ENCODE measurements at places on chromosomes 5 and 9.

- peak; percentile 88 for DNase-seq
These were observed 77.7 kb downstream of the FOXD1 start for GRCh38 chr5:73370640-73371583.

GRCh38 chr9:136060671-136061371, 34.3 kb downstream of the NACC2 start:
- DNase-seq, result no peak

- no peak for DNase-seq
These were observed 46.9 kb upstream of the SYNPO start for GRCh38 chr5:150593593-150593992.

GRCh38 chr5:153347611-153348010, 142.9 kb upstream of the GRIA1 start:
- DNase-seq, result no peak

DNA sequence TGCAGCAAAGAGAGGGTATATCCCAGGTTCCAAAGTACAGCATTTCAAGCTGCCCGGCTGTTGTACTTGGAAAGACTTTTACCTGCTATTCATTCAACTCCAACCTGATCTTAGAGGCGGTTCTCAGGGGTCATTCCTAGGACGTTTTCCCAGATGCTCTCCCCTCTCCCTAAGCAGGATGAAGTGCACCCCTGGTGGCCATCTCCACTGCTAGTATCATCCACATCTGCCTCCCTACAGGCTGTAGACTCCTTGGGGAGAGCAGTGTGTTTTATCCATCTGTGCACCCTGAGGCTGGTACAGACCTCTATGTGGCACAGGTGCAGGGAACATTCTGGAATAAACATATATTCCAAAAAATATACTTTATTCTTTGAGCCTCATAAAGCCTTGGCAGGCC, 56.8 kb downstream of the PTPN3 start:
- no peak for DNase-seq

DNA sequence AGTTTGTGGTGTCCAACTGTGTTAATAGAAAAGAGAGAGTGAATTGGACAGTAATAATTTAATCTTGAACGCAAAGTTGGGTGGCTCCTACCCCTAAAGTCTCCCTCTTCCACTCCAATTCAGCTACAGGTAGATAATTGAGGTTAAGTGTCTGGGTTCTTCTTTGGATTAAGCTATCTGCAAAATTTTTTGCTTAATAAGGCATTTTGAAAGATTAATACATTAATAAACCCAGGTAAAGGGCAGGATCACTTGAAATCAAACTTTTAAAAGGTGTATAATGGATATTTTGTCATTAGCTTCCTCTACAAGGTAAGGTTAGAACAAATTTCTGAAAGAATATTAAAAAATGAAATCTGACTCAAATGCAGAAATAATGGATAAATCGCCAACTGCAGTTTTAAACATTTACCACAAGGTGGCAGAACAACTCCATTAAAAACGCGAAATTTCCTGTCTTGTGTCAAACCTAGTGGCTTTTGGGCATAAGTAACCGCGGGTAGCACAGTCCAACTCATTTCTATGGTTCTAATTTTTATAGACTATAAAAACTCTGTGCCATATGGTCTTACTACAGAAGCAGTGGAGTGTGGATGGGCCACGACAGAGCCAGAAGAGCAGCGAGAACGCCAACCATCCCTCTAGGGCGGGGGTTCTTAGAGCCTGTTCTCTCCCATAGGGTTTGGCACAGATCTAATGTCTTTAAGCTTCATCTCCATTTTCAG, 276.5 kb downstream of the ARHGEF28 start:
- peak; percentile 28 for DNase-seq

DNA sequence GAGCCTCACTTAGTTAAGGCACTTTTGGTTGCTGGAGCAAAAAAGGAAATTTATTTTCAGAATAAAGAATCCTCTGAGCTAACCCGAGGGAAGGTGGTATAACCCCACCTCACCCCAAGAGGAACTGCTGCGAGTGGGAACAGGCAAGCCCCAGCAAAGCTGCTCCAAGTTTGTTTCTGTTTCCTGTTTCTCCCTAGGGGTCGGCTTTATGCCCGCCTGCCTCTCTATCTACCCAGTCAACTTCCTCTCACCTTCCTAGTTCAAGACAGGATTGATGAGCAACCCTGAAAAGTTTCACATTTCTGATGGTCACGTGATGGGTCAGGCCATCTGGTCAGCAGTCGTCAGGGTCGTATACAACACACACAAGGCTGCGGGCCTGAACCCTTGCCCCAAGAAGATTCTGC, 31.1 kb downstream of the TRIO start:
- DNase-seq, result no peak

GRCh38 chr9:93669958-93670207, 93.5 kb downstream of the PHF2 start:
- no peak for DNase-seq

GRCh38 chr5:173240091-173241050, 5.4 kb upstream of the NKX2-5 start:
- DNase-seq, result no peak

- DNase-seq, result no peak
These were observed 54.1 kb downstream of the PSMB7 start for GRCh38 chr9:124361128-124361527.

GRCh38 chr9:6584881-6585597, 60.5 kb downstream of the GLDC start:
- DNase-seq, result no peak

DNA sequence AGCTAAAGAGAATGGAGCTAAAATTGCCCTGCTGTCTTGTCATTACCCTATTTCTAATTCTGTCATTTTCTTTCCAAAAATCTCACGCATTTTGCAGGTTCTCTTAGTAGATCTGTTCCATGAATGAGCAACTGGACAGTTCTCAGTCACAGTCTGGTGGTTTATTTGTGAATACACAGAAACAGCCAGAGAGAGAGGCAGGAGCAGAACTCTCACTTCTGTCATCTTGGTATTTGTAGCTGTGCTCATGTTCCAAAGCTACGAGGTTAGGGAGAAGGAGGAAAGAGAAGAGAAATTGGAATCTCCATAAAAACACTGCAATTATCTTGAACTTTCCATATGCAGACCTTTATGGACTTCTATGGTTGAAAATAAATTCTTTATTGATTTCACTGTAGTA, 118.0 kb upstream of the OR13F1 start:
- no peak for DNase-seq

- no peak for DNase-seq
These were observed 24.0 kb upstream of the C5orf63 start for GRCh38 chr5:127097278-127097677.

- DNase-seq, result peak; percentile 99
These were observed 38.8 kb upstream of the COL5A1 start for GRCh38 chr9:134602547-134603362.

- DNase-seq, result no peak
These were observed 186.7 kb upstream of the NR4A3 start for GRCh38 chr9:99635032-99635431.

- no peak for DNase-seq
These were observed 340.3 kb upstream of the CD180 start for GRCh38 chr5:67536866-67537265.

DNA sequence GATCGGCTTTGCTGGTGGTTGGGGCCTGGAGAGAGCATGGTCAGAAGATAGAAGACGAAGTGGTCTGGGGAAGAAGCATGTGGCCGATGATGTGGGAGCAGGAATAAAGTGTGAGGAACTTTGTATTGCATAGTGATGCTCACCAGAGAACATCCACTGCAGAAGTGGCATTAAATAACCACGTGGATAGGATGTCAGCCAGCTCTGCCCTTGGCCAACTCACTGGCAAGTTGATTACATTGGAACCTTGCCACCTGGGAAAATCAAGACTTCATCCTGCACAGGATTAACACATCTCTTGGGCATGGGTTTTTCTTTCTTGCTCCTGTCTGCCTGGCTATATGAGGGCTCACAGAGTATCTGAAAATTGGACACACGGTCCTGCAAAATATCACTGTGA, 217.4 kb downstream of the DMRT2 start:
- no peak for DNase-seq

GRCh38 chr5:79588696-79589095, 23.5 kb upstream of the TENT2 start:
- no peak for DNase-seq

DNA sequence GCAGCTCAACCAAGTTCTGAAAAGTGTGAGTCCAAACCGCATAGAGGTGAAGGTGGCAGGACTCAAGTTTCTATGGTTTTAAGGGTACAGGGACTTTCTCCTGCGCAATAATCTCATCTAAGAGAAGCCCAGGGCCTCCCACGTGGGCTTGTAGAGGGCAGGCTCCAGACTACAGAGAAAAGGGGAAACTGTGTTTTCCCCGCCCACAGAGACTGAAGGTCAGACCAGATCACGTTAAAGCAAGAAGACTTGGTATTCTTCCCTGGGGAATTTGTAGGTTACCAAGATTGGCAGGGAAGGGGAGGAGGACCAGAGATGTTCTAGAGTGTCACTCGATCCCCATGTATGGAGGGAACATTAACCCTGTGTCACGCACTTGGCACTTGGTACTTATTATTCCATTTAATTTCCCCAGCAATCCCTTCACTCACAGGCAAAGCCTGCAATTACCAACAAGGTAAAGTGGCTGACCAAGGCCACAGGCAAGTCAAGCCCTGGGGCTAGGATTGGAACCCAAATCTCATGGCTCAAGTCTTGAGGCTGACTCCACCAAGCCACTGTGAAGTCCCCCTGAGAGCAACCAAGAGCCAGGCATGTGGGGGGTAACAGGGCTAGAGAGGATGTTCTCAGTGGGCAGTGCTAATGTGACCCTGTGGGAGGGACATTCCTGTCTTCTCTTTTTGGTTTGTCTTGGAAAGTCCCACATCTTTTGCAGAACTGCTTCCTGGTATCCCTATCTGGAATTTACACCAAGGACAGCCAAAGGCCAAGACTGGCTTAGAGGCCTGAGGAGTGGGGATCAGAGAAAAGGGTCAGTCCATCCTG, 18.3 kb upstream of the NEK6 start:
- DNase-seq, result no peak

GRCh38 chr5:63500242-63500641, 462.0 kb downstream of the HTR1A start:
- DNase-seq, result no peak

- no peak for DNase-seq
These were observed 10.8 kb downstream of the KCNV2 start for GRCh38 chr9:2727966-2728613.

DNA sequence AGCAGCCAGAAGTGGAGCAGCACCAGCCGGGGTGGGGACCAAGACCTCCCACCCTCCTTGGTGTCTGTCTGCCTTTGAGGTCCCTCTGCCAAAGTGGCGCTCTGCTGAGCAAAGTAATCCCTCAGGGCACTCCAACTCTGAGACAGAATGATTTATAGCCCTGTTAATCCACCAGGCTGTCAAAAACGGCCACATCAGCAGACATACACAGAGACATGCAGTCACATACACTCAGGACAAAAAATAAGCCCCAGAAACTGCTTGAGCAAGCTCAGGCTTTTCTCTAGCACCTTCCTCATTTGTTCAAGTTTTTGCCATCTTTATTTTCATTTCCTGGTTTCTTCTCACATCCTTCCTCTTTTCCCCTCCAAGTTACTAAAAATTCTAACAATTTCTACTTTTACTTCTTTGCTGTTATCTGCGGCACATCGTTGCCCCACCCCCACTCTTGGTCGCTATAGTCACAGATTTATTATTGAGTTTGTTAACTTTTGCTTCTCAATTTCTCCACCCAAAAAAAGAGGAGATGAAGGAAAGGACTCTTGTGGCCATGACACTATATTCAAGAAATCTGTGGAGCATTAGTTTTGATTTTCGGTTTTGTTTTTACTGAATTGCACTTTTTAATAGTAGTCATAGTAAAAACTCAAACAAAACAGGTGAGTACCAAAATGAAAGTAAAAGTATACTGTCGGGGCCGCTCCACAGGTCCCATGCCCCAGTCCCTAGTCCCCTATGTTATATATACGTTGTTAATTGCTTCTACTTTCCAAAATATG, 17.4 kb upstream of the ADRB2 start:
- DNase-seq, result no peak

DNA sequence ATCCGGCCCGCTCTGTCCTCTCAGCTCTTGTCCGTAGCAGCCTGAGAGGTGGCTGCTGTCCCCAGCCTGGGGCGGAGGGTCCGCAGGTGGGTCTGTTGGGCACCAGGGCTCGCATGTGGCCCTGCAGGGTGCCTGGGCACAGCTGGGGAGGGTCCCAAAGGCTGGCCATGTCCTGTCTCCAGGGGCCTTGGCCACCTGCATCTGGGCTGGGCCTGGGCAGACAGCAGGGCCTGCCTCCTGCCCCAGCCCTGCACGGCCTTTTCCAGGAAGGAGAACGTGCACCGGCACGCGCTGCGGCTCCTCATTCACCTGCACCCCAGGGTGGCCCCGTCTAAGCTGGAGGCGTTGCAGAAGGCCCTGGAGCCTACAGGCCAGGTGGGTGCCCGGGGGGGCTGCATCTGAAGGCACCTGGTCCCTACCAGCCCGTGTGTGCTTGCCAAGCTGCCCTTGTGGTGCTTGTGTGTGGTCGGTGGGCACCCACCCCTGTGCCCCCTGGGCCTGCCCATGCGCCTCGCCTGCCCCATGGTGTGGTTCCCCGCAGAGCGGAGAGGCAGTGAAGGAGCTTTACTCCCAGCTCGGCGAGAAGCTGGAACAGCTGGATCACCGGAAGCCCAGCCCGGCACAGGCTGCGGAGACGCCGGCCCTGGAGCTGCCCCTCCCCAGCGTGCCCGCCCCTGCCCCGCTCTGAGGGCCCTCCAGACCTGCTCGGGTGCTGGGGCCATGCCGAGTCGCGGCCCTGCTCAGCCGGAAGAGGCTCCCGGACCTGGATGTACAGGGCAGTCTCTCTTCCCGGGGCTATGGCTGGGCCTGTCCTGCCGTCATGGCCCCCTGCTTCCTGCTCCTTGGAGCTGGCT, 5.1 kb upstream of the TOR4A start:
- DNase-seq, result no peak

Data from fibroblast of skin of left biceps (primary cell).